ENCODE measurements at places on chromosomes 11 and 22.

- DNase-seq = no peak
These were observed 84.6 kb upstream of the LRRC55 start for GRCh38 chr11:57097149-57097548.

DNA sequence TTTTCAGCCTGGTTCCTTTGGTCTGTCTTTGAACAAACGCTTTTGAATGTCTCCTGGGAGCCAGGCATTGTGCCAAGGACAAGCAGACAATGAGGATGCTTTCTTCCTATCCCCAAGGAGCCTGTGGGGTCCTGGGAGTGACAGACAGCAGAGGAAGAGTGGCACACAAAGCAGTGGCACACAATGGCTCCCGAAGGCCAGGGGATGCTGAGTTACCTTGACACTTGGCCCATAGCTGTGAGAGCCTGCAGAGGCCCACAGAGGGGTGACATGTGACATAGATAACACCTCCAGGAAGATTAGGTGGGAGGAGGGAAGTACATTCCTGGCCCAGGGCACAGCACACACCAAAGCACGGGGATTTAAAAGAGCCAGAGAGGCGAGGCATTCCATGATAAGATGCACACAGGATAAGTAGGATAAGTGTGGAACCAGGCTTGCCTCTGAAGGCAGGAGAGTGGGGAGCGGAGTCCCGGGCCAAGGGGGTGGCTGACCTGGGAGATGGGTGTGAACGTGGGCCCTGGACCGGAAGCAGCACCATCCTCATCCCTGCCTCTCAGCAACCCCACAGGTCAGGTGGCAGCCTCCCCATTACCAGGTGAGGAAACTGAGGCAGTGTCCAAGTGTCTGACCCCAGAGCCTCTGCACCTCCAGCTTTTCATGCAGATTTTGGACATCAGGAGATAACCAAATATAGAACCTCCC is 6.3 kb downstream of the UPB1 start:
- no peak for DNase-seq

DNA sequence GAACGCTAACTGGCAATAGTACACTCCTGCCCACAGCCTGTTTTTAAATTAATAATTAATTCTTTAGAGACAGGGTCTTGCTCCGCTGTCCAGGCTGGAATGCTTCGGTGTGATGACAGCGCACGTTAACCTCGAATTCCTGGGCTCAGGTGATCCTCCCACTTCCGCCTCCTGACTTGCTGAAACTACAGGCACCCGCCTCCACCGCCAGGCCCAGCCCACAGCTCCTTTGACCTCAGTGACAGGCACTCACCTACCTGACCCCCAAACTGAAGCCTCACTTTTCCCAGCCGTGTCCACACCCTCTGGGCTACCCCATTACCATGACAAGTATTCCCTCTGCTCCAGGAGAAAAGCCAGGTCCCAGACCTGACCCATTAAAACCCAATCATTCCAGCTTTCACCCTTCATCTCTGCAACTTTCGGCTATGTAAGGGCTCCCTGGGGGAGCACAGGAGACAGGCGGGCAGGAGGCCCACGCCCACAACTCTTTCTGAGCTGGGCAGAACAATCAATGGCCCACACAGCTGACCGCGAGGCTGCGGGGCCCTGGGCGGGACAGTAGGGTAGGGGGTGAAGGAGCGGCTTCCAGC is 730 bp downstream of the LMNTD2 start:
- DNase-seq = no peak

GRCh38 chr22:45240810-45241631 is at the start of gene KIAA0930:
Gene KIAA0930 (minus strand): TSS chr22:45240894. CDS start chr22:45240703, 191 bp downstream.
- DNase-seq = peak; percentile 58

- DNase-seq = no peak
These were observed 13.5 kb downstream of the TXN2 start for GRCh38 chr22:36467946-36468345.

GRCh38 chr11:8005556-8005955 is 18.4 kb downstream of the EIF3F start:
- no peak for DNase-seq

- no peak for DNase-seq
These were observed 50.5 kb downstream of the RBX1 start for GRCh38 chr22:41001722-41002122.

- DNase-seq = peak; percentile 13
These were observed 70.7 kb downstream of the TEAD1 start for GRCh38 chr11:12744826-12745502.

GRCh38 chr11:72739240-72740059 is 12.8 kb downstream of the ARAP1 start:
- no peak for DNase-seq

DNA sequence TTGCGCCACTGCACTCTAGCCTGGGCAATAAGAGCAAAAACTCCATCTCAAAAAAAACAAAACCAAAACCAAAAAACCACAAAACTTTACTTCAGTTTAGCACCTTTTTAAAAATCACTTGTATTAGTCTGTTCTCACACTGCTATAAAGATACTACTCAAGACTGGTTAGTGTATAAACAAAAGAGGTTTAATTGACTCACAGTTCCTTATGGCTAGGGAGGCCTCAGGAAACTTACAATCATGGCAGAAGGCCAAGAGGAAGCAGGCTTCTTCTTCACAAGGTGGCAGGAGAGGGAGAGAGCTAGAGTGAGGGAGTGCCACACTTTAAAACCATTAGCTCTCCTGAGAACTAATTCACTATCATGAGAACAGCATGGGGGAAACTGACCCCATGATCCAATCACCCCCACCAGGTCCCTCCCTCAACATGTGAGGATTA is 261.3 kb downstream of the TMEM135 start:
- no peak for DNase-seq

DNA sequence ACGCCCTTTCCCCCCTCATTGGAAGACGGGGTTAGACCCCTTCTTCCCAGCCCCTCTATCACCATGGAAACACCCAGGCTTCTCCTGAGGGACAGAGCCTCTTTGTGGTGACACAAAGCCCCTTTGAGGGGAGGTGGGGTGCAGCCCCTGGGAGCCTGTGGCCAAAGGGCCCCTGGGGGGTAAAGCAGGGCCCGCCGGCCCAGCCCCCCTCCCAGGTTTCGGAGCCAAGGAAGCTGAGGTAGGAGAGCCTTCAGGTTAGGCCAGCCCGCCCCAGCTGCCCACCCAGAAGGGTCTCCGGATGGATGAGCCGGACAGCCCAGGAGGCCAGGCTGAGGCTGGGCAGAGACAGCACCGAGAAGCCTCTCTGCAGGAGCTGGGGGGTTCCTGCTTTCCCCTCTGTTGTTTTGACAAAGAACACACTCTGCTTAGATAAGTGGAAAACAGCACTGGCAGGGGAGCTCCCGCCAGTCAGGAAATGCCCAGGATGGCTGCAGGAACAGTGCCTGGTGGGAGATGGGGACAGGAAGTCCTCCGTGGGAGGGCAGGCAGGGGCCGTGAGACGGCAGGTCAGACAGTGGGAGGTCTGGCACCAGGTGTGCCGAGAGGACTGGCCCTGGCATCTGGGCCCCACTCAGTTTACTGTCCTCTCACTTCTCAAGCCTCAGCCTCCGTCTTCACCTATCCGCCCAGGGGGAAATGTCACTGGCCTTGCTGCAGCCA is 18.2 kb downstream of the ARVCF start:
- DNase-seq = no peak

- DNase-seq = no peak
These were observed 13.3 kb upstream of the TP53I11 start for GRCh38 chr11:44963948-44964347.

DNA sequence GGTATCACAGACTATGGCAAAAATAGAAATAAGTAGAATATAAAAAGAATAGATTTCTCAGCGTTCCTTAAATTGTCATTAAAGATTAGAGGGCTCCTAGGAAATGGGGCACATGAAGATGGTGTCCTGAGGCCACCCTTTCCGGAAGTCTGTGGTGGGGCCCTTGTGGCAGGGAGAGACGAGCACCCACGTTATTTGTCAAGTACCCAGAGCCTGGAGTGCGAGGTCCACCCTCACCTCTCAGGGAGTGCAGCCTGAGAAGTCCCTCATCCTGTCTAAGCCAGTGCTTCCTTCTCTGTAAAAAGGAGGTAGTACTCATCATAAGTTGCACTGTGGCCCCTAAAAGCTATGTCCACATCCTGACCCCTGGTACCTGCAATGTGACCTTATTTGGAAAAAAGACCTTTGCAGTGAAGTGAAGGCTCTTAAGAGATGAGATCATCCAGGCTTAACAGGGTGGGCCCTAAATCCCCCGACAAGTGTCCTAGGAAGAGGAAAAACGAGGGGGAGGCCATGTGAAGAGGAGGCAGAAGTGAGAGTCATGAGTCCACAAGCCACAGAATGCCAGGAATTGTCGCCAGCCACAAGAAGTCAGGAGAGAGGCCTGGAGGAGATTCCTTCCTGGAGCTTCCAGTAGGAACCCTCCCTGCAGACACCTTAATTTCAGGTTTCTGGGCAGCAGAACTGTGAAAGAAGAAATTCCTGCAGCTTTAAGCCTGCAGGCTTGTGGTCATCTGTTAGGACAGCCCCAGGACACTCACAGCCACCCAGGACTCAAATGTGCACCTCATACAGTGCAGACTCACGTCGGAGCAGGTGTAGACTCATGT is 76.8 kb upstream of the CCND1 start:
- DNase-seq = no peak

GRCh38 chr11:111115890-111116289 is 129.6 kb upstream of the POU2AF2 start:
- no peak for DNase-seq

DNA sequence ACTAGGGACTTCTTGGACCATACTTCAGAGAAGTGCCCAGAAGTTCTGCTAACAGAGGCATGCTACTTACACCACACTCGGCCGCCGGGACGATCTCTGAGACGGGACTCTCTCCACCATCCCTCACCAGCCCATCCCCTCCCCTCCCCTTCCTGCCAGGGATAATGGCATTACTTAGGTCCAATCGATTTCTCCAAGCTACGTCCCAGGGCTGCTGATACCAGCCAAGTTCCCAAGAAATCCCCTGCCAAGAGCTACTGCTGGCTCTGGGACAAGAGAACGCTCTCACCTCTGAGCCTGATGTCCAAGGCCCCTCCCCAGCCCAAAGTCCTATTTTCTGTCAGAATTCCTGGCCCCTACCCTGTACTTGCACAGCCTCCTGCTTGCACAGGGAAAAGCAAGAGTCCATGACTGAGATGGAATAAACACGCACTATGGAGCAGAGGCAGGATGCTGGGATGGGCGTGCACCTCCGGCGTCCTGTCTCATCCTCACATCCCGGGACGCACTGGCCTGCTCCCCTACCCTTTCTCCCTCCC is 42.7 kb downstream of the GDPD5 start:
- no peak for DNase-seq

DNA sequence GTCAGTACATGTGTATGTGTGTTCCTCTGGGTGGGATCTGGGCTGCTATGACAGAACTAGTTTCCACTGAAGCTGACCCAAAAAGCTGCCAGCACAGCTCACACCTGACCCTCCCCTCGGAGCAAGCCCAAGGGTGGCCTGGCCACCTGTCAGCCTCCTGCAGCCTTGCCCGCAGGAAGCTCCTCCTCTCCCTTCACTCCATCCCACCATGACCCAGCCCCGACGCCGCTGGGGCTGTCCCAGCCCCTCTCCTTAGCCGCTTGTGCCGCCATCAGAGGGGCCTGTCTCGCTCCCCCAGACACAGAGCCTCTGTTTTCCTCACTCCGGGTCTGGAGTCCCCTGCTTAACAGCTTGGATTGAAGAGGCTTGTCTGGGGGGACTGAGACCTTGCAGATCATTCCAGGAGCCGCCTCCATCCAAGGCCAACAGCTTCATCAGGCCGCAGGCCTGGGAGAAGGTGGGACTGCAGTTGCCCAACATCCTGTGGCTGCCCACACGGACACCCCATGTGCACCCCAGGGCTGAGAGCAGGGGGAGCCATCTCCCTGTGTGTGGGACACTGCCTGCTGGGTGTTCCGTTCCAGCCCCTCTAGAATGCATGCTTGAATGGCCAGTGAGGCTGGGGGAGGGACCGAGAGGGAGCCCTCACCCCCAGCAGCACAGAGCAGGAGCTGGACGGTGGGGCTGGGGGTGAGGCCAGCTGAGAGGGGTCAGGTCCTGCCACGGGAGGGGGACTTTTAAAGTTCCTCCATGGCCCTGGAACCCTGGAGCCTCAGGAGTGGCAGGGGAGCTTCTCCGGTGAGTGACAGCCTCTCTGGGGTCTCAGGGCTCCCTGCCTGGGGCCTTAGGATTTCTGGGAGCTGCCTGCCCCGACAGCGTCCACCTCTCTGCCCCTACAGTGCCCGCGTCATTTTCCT is 696 bp downstream of the MRGPRF start:
- no peak for DNase-seq

DNA sequence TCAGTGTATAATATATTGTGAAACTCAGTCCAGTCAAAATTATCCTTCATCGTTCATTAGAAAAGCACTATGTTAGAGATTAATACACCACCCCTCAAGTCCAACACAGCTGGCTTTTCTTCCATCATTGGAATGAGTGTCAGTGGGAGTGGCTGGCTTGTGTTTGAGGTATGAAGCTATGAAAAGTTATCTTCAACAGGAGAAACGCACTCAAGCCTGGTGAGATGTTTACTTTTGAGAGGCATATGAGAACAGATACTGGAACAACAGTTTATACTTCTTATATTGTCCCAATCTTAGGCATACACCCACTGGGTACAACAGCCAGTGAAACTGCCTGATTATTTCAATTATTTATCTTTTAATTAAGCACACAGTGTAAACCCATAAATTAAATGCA is 34.3 kb downstream of the PLEKHB1 start:
- no peak for DNase-seq

GRCh38 chr22:47446821-47447810 is 684.7 kb downstream of the TBC1D22A start:
- no peak for DNase-seq

GRCh38 chr22:46815896-46816731 is 53.7 kb downstream of the TBC1D22A start:
- DNase-seq = no peak

DNA sequence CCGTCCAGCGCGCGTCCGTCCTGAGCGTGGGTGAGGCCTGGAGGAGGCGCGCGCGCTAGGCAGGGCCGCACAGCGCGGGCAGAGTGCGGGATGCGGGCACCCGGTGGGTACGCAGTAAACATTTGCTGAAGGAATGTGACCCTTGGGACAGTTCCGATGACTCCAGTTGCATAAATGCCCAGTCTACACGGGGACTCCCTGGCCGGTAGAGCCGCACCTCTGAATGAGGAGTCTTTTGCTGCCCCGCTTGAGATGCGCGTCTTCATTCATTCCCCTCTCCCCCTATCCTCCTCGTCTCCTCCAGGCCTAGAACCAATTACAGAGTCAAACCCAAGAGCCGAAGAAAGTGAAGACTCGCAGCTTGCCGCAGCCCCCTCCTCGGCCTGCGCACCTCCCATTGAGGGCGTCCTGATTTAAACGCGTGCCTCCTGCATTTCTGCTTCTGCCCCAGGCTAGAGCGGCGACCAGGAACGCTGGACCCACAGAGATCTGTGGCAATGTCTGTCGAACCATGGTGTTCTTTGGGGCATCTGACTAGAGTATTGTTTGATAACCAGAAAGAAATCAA is 729 bp upstream of the CHKB start:
- DNase-seq = no peak
